IMR-90 (cell line): ENCODE measurements at places on chromosomes 16 and 17. TPM values are rescaled to one million over a fixed set of nuclear protein-coding genes. Genes with fewer than 3 reads are reported as not detected.
A peak's percentile ranks its signal among the peaks of the same experiment; 100 is the strongest.

GRCh38 chr17:68704871-68705713 is 103.9 kb upstream of the FAM20A start:
- peaks cover 1% of the 10 kb centered on the region; the same call in 1 of the 2 replicates for H3K4me1 ChIP-seq
- no peaks in the 10 kb centered on the region for H3K27me3 ChIP-seq
- H3K27ac ChIP-seq = no peak overlapping the region
- H3K4me3 ChIP-seq = no peak overlapping the region
- peak; percentile 43 for DNase-seq
- no peaks in the 10 kb centered on the region for H3K36me3 ChIP-seq

GRCh38 chr17:64736804-64737492 is 74.8 kb upstream of the SMURF2 start:
- peaks cover 32% of the 10 kb centered on the region for H3K4me1 ChIP-seq
- DNase-seq = peak; percentile 72
- H3K27ac ChIP-seq = no peak overlapping the region
- no peaks in the 10 kb centered on the region for H3K36me3 ChIP-seq
- no peak overlapping the region for H3K4me3 ChIP-seq
- H3K27me3 ChIP-seq = no peaks in the 10 kb centered on the region

- peaks cover 27% of the 10 kb centered on the region; the same call in 1 of the 2 replicates for H3K27me3 ChIP-seq
- no peak overlapping the region for H3K4me3 ChIP-seq
- no peaks in the 10 kb centered on the region for H3K4me1 ChIP-seq
- H3K27ac ChIP-seq = no peak overlapping the region
- no peak for DNase-seq
Observed at GRCh38 chr17:340074-340473, 12.5 kb downstream of the RPH3AL start.

DNA sequence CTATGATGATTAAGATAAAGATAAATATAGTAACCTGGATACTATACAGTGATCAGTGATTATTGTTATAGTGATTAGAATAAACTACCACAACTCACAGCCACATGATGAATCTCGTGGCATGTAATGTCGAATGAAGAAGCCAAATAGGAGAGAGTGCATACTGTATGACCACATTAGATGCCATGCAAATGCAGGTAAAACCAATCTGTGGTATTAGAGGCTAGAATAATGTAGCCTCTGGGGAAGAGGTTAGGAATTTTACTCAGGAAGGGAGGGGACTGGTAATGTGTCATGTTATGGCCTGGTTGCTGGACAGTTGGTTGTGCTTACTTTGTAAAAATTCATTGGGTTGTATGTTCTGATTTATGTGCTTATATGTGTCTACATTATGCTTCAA is 402.7 kb downstream of the CDH13 start:
- no peaks in the 10 kb centered on the region for H3K4me1 ChIP-seq
- H3K27me3 ChIP-seq = no peaks in the 10 kb centered on the region
- H3K4me3 ChIP-seq = no peak overlapping the region
- DNase-seq = no peak
- no peaks in the 10 kb centered on the region for H3K36me3 ChIP-seq

- DNase-seq = no peak
- no peaks in the 10 kb centered on the region for H3K36me3 ChIP-seq
- no peak overlapping the region for H3K27ac ChIP-seq
- H3K27me3 ChIP-seq = peaks cover 2% of the 10 kb centered on the region; the same call in 1 of the 2 replicates
Observed at GRCh38 chr16:48478393-48478792, 93.2 kb upstream of the SIAH1 start.

The OR4D1 gene
- polyA plus RNA-seq = not detected in 2 replicates
